ENCODE measurements at places on chromosomes 1 and 21.

DNA sequence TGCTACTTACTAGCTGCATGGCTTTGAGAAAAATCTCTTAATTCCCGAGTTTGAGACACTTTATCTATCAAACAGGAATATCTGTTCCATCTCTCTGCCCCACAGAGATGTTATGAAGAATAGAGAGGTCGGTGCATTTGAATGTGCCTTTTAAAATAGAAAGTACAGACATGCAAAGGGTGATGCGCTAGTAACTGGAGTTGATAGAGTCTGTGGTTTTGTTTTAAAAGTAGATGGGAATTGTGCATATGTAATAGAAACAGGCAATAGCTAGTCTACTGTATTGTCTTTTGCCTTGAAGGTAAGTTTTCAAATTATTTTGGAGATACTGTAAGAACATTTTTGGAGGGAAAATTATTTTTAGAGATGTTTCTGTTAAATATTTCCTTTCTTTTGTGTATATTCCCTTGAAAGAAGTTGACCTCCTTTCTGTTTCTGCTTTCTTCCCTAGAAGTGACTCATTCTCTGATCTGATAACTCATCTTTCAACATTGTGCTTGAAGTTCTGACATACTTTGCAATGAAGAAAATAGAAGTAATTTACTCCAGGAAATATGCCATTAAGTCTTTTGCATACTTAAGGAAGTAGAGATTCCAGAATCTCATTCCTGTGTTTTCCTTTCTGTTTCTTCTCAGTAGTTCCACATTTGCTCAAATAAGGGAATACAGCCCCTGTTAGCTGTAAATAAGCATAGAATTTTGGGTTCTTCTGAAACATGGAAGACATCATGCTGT, 151.6 kb downstream of the SDCCAG8 start:
- DNase-seq, result no peak

GRCh38 chr1:246396322-246396721, 110.8 kb downstream of the SMYD3 start:
- DNase-seq, result no peak

DNA sequence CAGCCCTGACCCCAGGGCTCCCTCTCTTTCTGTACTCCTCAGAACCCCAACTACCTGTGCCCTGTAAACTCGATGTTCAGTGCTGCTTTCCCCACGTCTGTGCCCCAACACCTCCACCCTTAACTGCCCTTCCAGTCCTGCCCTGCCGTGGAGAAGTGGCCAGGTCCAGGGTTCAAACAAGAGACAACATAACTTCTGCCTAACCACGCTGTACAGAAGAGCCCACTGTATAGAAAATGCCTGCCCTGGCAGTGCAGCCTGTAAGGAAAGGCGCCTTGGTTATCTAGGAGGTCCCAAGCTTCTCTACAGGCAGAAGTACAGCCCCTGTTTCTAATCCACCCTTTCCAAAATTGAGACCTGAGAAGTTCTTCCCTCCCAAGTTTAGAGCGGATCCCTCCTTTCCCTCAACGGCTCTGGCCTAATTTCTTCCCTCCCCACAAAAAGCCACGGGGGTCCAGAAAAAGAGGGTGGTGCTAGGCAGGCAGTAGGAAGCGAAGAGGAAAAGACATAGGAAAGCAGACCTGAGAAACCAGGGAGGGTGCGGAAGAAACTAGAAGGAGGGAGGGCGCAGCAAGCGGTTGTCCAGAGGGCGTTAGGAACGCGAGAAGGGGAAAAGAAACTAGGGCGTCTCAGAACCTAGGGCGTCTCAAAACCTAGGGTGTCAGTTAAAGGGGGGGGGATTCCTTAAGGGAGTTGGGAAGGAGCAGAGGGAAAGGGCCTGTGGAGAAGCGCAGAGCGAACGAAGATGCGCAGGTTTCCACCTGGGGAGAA, 3.2 kb downstream of the DMRTA2 start:
- DNase-seq, result no peak

GRCh38 chr1:206829875-206830274, 35.5 kb upstream of the IL20 start:
- DNase-seq, result no peak

GRCh38 chr1:17369466-17369865, 2.5 kb upstream of the PADI6 start:
- no peak for DNase-seq

DNA sequence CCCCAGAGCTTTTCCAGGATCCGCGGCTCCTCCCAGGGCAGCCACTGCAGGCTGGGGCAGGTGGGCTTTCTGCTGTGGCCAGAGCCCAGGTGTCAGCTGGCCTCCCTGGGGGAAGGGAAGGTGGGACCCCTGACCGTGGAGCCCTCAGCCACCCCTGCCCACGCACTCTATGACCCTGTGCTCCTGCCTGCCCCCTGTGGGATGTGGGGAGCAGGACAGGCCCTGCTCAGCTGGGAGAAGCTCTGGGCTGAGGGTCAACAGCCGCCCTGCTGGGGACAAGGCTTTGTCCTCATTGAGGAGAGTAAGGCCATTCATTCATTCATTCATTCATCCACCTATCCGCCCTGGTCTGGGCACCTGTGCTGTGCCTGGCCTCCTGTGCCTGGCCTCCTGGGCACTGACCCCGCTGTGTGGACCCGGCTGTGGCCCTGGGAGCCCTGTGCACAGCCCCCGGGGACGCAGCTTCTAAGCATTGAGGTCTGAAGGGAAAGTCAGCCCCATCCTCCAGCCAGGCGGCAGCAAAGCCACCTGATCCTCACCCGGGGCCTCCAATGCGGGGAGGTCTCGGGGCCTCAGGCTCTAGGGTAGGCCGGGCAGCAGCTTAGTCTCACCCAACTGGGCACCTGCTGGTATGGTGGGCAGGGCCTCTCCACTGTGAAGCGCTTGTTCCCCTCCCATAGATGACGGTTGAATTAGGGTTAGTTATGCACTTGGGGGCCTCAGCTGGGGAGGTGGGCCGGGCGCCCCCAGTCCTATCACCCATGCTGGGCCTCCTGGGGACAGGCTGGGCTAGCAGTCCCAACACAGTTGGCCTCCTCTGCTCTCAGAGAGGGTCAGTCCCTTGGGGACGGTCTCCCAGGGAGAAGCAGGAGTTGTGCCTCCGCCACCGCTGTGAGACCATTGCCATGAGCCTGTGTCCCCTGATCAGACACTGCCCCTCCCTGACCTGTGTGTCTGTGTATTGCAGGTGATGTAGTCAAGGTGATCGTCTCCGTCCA, 6.0 kb downstream of the TNFRSF14 start:
- no peak for DNase-seq

- no peak for DNase-seq
Measured at GRCh38 chr1:176752505-176752904, 289.5 kb downstream of the PAPPA2 start.

DNA sequence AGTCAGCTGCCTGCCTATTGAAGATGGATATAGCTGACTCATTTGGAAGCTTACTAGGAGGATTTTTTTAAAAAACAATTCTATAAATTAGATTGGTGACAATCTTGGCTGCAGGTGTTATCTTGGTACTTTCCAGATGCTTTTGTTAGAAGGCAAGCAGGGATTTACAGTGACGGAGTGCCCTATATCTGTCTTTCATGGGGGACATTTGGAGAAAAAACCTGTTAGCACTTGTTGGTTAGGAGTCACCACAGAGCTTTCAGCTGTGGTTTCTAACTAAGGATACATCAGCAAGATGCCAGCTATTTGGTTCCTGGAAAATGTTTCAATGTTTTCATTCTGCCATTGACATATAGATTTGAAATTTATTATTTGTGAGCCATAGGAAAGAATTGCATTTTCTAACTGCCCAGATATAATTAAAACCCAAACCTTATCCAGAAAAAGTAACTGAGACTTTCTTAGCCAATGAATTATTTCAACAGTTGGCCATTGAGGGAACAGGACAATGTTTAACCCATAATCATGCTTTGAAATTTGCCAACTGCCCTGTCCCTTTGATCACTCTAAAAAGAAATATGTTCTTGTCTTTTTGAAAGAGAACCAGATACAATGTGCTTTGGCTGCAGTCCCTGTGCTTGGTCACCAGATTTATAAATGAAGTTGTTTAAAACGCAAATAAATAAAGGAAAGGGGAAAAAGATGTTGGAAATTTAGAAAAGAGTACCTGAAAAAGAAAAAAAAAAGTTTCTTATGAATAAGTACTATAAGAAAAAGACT, 761.0 kb upstream of the CXADR start:
- DNase-seq, result no peak

- DNase-seq, result no peak
Measured at GRCh38 chr1:29380532-29380931, 144.2 kb downstream of the PTPRU start.

DNA sequence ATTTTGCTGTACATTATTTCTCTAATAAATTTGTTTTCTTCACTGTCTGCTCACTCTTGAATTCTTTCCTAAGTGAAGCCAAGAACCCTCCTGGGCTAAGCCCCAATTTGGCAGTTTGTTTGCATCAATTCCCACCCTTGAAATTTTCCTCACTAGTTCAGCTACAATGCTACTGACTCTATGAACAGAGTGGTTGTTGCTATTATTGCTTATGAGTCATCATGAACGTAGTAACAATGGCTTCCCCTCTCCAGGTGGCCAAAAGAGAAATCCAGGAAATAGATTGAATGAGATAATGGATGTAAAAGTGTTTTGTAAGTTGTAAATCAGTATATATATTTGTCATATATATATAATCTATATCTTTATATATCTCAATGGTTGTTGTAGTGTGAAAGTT, 193.0 kb downstream of the URB2 start:
- no peak for DNase-seq

- no peak for DNase-seq
Measured at GRCh38 chr1:150543500-150544143, 5.6 kb upstream of the ADAMTSL4 start.

DNA sequence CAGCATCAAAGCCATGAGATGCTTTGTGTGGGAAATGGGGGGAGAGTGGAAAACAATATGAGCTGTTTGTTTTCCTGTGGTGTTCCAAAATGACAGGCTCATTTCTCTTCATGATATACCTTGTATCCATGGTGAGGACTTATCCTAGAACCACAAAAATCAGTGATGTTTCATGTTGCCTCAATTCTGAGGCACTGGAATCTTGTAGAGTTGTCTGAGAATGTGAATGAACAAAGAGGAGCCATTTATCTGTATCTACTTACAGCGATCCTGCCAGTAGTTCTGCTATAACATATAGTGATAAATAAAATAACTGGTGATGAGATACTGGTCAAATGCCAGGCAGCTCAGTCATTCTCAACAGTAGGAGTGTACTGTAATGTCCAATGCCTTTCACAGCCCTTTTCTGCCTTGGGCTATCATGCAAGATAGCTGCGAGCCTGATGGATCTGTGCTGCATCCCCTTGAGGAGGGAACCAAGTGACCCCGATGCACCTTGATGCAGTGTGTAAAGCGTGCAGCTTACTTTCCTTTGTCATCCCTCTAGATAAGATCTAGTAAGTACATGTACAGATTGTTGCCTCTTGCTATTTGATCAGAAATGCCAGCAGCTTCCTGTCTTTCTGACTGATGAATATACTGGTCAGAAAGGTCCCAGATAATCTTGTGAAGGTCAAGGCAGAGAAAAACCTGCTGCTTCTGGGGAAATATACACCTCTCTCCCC, 52.8 kb downstream of the SLC44A3 start:
- no peak for DNase-seq

All from stimulated activated CD4-positive, alpha-beta T cell treated with anti-CD3 and anti-CD28 coated beads, Interleukin-4, amount 100 ng/mL, for 48 hours (primary cell).